Effector CD8-positive, alpha-beta T cell (primary cell): ENCODE measurements at places on chromosomes 12 and 14.

DNA sequence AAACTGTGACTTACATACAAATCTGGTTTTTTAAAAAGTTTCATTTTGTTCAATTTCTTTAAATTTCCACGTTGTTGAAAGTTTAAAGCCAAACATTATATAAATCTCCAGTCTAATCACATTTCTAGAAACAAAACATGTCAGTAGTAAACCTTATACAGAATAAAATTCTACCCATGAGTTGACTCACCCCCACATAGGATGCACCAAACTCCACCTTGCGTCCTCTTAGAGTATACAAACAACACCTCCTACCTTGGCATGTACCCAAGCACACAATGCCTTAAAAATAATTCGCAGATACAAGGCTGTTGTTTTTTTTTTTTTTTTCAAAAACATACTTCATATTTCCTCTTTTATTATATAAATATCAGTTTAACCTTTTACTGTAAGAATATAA lies 3.3 kb downstream of the FBXL14 start:
- DNase-seq, result no peak

GRCh38 chr14:43105305-43105704 lies 1401.8 kb downstream of the FSCB start:
- DNase-seq, result no peak

- no peak for DNase-seq
These were observed 134.6 kb downstream of the PTPRR start for GRCh38 chr12:70785896-70786295.

DNA sequence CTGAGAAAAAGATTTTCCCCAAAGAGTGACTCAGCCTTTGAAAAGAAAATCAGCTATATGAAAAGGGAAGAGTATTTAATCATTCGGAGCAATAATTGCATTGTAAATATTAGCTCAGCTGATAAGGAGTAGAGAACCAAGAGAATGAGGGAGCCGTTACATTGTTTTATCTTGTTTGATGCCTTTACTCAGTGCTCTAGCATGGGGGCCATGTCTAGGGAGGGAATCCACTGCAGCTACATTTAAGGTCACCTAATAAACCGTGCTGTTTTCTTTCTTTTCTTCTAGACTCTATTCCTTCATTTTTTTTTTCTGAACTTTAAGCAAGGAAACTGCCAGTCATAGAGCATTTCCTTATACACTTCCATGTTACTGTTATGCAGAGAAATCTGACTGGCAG lies 447.0 kb downstream of the DIO2 start:
- no peak for DNase-seq

DNA sequence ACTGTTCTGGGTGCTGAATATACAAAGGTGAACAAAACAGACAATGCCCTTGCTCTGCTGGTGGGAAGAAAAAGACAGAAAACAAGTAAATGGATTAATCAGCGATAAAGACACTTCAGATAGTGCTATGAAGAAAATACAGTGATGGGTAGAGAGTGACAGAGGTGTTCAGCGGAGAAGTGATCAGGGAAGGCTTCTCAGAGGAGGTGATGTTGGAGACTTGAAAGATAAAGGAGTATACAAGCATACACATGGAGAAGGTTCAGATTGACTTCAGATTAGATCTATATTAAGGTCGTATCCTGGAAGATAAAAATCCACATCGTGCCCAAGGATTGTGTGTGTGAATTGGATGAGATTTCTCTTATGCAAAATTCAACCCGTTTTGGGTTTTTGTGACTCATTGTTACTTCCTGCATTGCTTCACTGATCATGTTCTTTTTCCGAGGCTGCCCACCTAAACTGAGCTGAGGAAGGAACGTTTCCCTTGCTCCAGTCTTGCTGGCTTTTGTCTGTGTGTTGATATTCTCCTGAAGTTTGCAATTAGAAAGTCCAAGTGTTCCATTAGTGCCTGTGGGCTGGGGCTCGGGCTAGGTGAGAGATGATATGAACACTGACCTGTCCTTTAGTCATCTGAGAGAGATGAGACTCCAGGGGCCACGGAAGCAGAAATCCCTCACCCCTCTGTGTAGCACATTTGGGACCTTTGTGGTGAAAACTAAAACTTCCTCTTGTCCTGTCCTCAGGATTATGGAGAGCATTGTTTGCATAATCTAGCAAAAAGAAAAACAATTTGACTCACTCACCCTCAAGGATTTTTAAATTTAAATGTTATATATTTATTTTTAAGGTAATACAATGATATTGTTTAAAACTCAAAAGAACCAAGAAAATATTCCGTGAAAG lies 27.6 kb downstream of the PLXNC1 start:
- no peak for DNase-seq
